Cerebellar nuclear complex (tissue), 1 donor: ENCODE measurements at places on chromosomes 13 and 19.

DNA sequence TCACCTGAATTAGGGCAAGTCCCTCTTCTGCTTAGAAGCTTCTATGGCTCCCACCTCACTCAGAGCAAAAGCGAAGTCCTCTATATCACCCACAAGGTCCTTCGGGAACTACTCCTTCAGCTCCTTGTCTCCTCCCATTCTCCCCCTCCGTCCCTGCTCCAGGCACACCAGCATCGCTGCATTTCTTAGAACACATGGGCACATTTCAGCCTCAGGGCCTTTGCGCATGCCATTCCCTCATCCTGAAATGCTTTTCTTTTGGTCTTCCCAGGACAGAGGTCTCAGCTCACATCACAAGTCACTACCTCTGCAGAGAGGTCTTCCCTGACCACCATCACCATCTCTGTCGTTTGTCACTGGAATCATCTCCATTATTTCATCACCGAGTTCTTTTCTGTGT is 4.0 kb downstream of the S1PR5 start:
- no peak for DNase-seq

DNA sequence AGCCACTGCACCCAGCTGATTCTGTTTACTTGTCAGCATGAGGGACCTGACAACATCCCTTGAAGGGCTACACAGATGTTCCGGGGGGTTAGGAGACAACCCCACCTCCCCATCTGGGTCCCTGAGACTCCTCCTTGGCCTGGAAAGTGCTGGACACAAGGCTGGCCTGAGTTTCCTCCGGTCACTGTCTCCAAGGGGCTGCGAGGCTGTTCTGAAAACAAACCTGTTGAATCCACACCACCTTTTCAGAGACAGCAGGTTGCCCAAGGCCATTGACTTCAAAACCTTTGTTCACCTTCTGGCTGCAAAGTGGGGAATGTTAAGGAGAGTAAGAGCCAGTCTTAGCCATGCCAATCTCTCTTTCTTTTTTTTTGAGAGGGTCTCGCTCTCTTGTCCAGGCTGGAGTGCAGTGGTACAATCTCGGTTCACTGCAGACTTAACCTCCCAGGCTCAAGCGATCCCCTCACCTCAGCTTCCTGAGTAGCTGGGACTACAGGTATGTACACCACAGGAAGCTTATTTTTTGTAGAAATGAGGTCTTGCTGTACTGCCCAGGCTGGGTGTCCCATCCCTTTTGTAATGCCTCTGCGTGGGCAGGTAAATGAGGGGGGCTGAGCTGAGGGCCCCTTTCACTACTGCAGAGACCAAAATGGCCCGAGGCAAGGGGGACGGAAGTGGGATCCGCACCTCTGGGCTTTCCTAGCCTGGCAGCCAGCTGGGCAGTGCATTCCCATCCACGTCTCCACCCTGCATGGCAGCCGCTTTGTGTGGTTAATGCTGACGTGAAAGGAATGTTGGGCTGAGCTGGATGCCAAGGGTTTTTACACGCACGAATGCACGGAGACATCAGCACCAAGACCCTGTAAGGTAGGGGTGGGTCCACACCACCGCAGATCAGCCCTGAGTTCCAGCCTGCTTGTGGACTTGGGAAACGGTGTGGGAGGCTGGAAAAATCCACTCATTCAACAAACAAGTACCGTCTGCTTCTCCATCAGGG is 1.9 kb upstream of the ZNF628 start:
- DNase-seq = no peak

DNA sequence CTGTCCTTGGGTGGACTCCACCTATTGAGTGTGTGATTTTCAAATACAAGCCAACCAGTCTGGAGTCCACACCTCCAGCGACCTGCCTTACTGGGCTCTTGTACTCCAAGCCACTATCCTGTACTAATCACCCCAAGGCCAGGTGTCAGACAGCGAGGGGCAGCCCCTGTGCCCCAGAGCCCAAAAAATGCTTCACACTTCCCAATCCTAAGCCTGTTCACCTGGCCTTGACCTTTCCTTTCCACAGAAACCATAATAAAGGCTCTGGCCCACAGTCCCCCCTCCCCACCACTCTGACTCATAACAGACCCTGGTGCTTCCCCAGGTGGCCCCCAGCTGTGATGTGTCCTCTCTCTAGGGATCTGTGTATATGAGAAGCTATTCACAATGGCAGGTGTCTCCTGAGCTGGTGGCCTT is 3.9 kb downstream of the CD209 start:
- no peak for DNase-seq

GRCh38 chr19:21693399-21693798 is 74.0 kb downstream of the ZNF100 start:
- DNase-seq = no peak

DNA sequence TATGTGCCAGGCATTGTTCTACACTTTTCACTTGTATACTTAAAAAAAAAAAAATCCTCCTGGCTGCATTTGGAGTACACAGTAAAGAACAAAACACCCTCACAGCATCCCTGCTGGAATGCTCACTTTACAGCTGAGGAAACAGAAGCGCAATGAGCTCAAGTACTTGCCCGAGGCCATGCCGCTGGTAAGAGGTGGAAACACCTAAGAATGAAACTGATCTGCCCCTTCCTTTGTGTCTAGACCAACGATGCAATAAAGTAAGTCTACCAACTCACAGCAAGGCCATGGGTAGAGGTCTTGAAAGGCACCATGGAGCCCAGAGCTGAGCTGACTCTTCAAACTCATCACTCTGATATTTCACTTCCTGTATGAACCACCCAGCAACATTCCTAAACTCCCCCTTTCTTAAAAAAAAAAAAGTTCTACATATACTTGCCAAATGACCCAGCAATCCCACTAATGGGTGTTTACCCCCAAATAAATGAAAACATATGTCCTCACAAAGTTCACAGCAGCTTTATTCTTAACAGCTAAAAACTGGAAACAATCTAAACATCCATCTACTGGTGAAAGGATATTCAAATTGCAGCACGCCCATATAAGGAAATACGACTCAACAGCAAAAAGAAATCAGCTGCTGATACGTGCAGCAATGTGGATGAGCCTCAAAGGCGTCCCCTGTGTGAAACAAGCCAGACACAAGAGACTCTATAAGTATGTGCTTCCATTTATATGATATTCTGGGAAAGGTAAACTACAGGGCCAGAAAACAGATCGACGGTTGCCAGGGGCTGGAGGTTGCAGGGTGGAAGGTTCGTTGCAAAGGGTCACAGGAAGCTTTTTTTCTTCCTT is 236.6 kb upstream of the MAB21L1 start:
- DNase-seq = no peak

DNA sequence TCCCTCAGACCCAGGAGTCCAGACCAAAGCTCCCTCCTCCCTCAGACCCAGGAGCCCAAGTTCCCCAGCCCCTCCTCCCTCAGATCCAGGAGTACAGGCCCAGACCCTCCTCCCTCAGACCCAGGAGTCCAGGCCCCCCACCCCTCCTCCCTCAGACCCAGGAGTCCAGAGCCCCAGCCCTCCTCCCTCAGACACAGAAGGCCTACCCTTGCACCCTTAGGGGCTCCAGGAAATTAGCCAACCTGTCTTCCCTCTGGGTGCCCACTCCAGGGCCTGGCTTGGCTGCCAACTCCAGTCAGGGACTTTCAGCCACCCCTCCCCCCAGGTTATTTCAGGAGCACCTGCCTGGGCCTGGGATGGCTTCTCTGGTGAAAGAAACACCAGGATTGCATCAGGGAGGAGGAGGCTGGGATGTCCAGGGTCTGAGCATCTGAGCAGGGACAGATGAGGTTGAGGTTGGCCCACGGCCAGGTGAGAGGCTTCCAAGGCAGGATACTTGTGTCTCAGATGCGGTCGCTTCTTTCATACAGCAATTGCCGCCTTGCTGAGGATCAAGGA is at the start of gene FGF21:
TSS of gene FGF21 (plus strand) at position 441 of the 558 bp plus-strand sequence. CDS start 713 bp downstream, outside the sequence.
- DNase-seq = no peak

DNA sequence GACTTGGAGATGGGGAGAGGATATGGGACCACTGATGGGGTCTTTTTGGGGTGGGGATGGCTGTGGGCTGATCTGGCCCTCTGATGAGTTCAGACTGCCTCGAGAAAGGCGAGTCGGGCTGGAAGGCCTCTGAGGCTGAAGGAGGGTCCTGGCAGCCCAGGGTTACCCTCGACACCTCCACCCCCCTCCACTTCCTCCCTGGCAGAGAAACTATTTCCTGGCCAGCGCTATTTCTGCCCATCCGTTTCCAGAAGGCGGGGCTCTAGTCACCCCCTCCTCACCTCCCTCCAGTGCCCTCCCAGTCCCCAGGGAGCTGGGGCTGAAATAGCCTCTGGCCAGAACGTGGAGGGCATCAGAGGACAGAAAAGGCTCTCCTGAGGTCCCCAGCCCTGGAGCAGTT is 9.7 kb downstream of the EXOC3L2 start:
- DNase-seq = no peak

GRCh38 chr13:87129602-87130300 is 541.4 kb upstream of the SLITRK5 start:
- no peak for DNase-seq

DNA sequence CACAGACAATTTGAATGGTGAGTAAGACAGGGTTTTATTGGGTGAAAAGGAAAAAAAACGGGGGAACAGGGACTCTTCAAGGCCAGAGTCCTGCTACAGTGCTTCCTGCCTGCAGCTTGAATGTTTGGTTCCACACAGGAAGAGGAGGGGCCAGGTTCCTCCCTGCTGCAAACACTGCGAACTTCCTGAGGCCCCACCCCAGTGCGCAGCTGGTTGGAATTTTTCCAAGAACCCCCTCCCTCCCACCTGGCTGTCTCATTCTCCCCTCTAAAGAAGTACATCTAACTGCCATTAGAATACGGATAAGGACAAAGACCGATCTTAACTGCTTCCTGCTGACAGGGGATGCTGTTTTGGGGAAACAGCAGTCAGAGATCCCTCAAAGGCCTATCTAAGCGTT is 184.9 kb downstream of the GGACT start:
- no peak for DNase-seq

DNA sequence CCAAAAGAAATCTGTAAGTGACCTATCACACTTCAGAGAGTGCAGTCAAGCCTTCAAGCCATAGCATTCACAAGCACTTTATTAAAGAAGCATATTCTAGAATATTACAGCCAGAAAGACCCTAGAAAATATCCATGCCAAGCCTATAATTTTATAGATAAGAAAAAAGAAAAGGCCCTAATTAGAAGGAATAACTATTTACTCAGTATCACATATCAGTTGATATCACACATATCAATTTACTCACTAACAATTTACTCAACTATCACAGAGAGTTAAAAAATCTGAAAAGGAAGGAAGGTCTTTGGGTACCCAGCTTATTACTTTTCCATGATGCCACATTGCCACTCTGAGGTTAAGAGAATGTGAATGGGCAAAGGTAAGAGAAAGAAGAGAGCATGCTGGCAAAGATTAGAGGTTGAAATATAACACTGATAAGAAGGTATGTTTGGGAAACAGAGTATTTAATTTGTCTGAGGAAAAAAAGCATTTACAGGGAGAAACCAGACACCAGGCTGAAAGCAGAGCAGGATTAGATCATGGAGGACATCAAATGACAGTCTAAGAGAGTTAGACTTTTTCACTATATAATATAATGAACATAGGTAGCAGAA is 186.2 kb downstream of the VWA8 start:
- DNase-seq = no peak

DNA sequence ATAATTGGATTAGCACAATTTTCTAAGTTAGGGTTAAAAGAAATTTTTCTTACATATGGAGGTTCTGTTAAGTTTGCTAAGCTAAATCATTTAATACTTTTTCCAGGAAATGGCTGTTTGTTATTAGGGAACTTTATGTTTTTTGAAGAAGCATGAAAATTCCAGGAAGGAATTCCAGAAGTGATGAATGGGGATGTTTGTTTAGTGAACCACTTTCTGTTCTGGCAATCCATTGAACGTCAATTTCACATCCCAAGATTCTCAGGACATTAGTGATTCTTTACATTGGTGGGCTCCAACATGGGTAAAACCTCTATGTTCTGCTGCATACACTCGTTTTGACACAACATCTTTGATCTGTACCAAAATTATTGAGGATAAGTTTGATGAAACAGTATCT is 534.4 kb downstream of the IRS2 start:
- no peak for DNase-seq

- DNase-seq = no peak
These were observed 5.5 kb downstream of the UPK1A start for GRCh38 chr19:35671818-35672217.

- no peak for DNase-seq
These were observed 1.8 kb downstream of the MYBPC2 start for GRCh38 chr19:50434525-50434924.

- DNase-seq = no peak
These were observed 4.7 kb upstream of the MYBPC2 start for GRCh38 chr19:50427997-50428425.

DNA sequence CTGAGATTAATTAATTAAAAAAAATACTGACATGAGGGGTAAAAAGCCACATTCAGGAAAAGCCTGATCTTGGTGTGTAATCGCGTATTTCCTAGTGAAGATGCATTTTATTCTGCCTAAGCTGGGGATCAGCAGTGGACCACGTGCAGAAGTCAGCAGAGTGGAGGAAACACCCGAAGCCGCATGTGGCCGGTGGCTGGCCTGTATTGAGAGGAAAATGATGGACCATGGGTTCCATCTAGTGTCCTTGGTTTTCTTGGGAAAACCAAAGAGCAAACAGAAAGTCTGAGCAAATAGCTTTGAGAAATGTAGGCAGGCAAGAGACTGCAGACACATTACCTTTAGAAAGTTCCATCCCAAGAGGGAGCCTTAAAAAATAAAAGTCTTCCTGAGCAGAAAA is 23.7 kb upstream of the SHISA2 start:
- no peak for DNase-seq

DNA sequence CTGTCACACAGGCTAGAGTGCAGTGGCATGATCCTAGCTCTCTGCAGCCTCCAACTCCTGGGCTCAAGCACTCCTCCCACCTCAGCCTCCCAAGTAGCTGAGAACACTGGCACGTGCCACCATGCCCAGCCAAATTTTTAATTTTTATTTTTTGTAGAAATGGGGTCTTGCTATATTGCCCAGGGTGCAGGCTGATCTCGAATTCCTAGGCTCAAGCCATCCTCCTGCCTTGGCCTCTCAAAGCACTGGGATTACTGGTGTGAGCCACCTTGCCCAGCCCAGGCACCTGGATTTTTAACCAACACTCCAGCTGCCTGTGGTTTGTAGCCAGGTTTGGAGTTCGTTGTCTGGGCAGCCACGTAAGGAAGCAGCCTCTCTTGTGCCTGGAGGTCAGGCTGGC is 9.3 kb upstream of the PEPD start:
- DNase-seq = no peak

DNA sequence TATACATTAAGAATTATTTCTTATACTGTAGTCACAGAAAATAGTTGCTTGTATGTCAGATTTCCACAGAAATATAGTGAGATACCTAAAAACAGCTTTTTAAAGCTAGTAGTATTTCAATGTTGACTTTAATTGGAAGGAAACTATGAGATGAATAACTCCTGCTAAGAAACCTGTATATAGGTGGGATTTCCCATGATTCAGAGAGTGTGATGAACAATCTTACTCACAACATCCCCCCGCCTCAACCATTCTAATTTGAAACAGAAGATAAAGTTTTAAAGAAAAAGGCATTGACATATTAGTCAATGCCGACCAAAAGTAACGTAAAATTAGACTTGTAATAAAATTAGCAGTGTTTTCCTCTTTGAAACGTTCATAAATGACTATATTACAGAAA is 1.4 kb upstream of the MIR17HG start:
- no peak for DNase-seq
